ENCODE measurements at places on chromosomes 6 and 20.
A peak's percentile ranks its signal among the peaks of the same experiment; 100 is the strongest.

GRCh38 chr6:105993341-105994117 lies 92.6 kb upstream of the PRDM1 start:
- peaks cover 71% of the 10 kb centered on the region for H3K27me3 ChIP-seq
- no peak for DNase-seq
- peak overlapping the region; percentile 82 for H3K4me3 ChIP-seq
- H3K36me3 ChIP-seq = no peaks in the 10 kb centered on the region

- H3K4me3 ChIP-seq = no peak overlapping the region
- H3K36me3 ChIP-seq = no peaks in the 10 kb centered on the region
- H3K27ac ChIP-seq = no peak overlapping the region
- no peak for DNase-seq
Observed at GRCh38 chr6:47126647-47127391, 84.7 kb upstream of the ADGRF1 start.

GRCh38 chr6:69774740-69775584 lies 21.8 kb downstream of the LMBRD1 start:
- peaks cover 38% of the 10 kb centered on the region for H3K4me1 ChIP-seq
- no peak overlapping the region for H3K4me3 ChIP-seq
- peaks cover 53% of the 10 kb centered on the region for H3K36me3 ChIP-seq
- no peak for DNase-seq

DNA sequence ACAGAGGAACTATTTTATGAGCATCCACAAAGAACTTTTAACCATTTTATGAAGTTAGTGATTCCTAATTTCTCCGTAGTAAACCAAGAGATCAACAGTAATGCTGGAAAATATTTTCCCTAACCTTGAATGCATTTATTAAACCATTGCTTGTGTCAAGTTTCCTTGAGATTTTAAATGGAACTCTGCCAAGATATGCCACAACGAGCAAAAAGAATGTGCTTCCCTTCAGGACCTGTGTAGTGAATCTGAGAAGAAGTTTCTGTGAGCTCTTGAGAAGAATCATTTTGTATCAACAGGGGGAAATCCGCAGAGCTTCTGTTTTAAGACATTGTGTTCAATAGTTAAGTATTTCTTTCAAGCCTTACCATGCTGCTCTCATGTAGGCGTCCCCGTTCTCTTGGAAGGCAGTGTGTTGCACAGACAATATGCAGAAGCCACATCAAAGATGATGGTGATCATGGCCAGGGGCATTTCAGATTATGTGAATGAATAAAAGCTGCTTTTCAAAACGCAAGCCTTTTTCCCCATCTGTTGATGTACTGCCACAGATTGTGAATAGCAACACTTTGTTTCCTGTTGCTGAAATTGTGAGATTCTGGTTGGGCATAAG lies 439.8 kb downstream of the BMP2 start:
- H3K4me1 ChIP-seq = no peaks in the 10 kb centered on the region
- no peak for DNase-seq
- H3K36me3 ChIP-seq = no peaks in the 10 kb centered on the region

DNA sequence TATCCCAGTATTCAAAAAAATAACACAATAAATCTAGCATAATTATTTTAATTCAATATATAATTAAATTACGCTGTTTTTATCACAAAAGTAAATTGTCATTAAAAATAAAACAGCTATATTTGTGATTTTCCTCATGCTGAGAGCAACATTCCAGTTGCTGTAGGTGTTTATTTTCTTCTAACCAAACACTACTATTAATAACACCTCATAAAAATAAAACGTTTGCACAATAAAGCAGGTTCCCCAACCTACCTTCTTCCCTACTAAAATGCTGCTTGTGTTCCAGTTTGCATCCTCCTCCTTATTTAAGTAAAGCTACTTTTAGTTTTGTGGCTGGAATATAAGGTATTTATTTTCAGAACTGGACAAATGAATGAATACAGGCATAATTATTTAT lies 108.2 kb upstream of the LGSN start:
- H3K27ac ChIP-seq = no peak overlapping the region
- DNase-seq = no peak
- H3K36me3 ChIP-seq = no peaks in the 10 kb centered on the region
- no peaks in the 10 kb centered on the region for H3K4me1 ChIP-seq
- H3K27me3 ChIP-seq = no peaks in the 10 kb centered on the region

GRCh38 chr6:143536866-143537691 lies 25.6 kb upstream of the FUCA2 start:
- DNase-seq = peak; percentile 72
- H3K27me3 ChIP-seq = no peaks in the 10 kb centered on the region
- peak overlapping the region; percentile 67 for H3K27ac ChIP-seq
- peaks cover 25% of the 10 kb centered on the region for H3K4me1 ChIP-seq
- no peaks in the 10 kb centered on the region for H3K36me3 ChIP-seq

GRCh38 chr6:50829898-50830444 lies 11.3 kb downstream of the TFAP2B start:
- no peak overlapping the region for H3K4me3 ChIP-seq
- no peaks in the 10 kb centered on the region for H3K36me3 ChIP-seq
- H3K27me3 ChIP-seq = peaks cover 53% of the 10 kb centered on the region
- no peaks in the 10 kb centered on the region for H3K4me1 ChIP-seq
- no peak overlapping the region for H3K27ac ChIP-seq

GRCh38 chr20:53570446-53571276 lies 23.0 kb downstream of the ZNF217 start:
- no peaks in the 10 kb centered on the region for H3K27me3 ChIP-seq
- H3K27ac ChIP-seq = peak overlapping the region; percentile 47
- DNase-seq = no peak
- H3K4me3 ChIP-seq = no peak overlapping the region

DNA sequence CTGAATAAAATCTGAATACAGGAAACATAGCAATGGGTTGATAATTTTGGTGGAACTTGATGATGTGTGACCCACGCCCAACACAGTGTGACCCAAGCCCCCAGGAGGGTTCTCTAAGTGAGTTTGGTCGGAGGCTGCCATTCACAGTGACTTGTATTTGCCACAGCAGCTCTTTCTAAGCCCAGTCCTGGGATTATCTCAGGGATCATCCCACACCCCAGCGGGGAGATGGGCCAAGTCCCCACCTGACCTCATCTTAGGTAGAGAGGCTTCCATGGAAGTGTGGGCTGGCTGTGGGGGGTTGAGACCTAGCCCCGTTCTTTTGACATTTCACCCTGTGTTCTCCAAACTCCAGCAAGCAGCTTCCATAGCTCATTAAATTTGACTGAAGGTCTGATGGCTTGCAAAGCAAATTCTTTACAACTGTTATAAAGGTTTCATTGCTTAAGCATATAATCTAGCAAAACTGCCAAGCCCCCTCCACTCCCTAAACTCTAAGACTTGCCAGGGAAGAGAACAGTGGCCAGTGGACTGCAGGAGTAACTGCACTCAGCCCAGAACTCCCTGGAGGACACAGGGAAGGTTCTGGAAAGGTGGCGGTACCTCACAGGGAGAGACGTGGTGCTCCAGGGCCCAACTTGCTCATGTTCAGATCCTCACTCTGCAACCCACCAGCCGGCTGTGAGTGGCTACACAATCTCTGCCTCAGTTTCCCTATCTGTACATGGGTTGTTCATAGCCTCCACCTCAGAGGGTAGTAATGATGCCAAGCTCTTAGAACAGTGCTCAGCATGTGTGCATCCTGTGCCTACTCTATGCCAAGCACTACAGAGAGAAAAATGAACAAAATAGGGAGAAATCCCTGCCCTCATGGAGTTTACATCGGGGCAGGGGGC lies 1.0 kb upstream of the PCK1 start:
- DNase-seq = no peak
- peaks cover 21% of the 10 kb centered on the region for H3K27me3 ChIP-seq
- no peaks in the 10 kb centered on the region for H3K4me1 ChIP-seq
- H3K27ac ChIP-seq = no peak overlapping the region
- no peak overlapping the region for H3K4me3 ChIP-seq
- H3K36me3 ChIP-seq = no peaks in the 10 kb centered on the region

- H3K27ac ChIP-seq = peak overlapping the region; percentile 70
- H3K27me3 ChIP-seq = no peaks in the 10 kb centered on the region
- H3K4me3 ChIP-seq = no peak overlapping the region
- no peak for DNase-seq
- peaks cover 39% of the 10 kb centered on the region for H3K36me3 ChIP-seq
Observed at GRCh38 chr20:32368925-32369324, 10.8 kb downstream of the ASXL1 start.

DNA sequence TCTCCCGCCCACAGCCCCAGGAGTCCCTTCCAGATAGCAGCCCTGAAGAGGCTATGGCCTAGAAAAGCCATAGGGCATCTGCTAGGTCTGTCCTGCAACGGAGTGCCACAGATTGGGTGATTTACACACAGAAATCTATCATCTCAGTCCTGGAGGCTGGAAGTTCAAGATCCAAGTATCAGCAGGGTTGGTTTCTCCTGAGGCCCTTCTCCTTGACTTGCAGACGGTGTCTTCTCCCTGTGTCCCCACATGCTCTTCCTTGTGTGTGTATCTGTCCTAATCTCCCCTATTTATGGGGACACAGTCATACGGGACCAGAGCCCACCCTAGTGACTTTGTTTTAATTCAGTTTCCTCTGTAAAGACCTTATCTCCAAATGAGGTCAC lies 15.3 kb downstream of the FOXF2 start:
- H3K4me3 ChIP-seq = no peak overlapping the region
- no peaks in the 10 kb centered on the region for H3K4me1 ChIP-seq
- H3K36me3 ChIP-seq = no peaks in the 10 kb centered on the region
- H3K27me3 ChIP-seq = peaks cover 6% of the 10 kb centered on the region
- H3K27ac ChIP-seq = no peak overlapping the region

DNA sequence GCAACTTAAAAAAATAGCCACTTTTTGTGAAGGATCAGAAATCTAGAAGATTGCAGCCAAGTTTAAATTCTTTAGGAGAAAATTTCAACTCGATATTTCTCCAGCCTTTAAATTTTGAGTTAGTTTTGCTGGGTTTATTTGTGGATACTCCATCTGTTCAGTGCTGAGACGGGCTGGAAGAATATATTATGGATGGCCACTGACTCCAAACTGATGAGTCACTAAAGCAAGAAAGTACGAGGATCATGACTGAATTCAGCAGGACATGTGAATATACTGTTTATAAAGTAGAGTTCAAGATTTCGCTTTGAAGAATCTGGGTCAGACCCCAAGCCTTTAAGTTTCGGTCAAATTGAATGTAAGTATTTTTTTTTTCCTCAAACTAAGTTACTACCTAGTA lies 199.5 kb downstream of the ADGRB3 start:
- no peak overlapping the region for H3K27ac ChIP-seq
- H3K4me3 ChIP-seq = no peak overlapping the region
- H3K27me3 ChIP-seq = no peaks in the 10 kb centered on the region
- no peaks in the 10 kb centered on the region for H3K36me3 ChIP-seq
- H3K4me1 ChIP-seq = no peaks in the 10 kb centered on the region

DNA sequence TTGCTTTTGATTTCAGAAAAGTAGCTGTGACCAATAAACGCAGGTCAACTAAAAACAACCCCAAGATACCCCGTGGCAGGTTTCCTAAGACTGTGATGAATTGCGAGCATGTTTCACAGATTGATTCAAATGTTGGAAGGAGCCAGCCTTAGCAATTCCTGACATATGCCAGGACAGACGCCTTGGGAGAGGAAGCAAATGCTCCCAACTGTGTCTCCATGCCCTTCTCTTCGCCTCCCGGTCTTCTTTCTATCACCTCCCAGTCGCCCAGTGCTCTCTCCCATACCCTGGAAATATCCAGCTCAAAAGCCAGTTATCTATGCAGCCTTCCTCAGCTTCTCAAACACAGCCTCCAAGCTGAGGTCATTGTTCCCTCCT lies 32.0 kb downstream of the KIAA0319 start:
- no peaks in the 10 kb centered on the region for H3K36me3 ChIP-seq
- DNase-seq = no peak
- H3K27me3 ChIP-seq = peaks cover 9% of the 10 kb centered on the region

DNA sequence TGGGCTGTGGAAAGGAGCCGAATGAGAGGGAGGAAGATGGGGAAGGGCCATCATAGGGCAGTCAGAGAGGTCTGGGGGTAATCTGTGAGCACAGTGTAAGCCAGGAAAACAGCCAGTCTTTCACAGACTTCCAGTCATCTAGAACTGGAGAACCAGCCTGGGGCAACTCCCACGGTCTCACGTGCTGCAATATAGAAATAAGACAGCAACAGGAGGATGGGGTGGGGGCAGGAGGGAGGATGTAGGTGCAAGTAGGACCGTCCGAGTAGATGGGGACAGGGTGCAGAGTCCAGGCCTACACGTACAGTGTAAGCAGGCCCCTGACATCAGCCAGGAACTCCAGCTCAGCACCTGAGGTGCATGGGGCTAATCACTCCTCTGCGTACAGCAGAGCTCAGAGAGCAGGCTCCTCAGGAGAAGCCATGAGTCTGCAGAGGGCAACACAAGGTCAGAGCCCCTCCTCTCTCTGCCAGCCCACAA lies 58.2 kb upstream of the TNFAIP3 start:
- no peaks in the 10 kb centered on the region for H3K27me3 ChIP-seq
- peak overlapping the region; percentile 32 for H3K27ac ChIP-seq
- H3K4me3 ChIP-seq = no peak overlapping the region
- peaks cover 80% of the 10 kb centered on the region for H3K4me1 ChIP-seq
- no peaks in the 10 kb centered on the region for H3K36me3 ChIP-seq
